ENCODE measurements at places on chromosomes 4 and X.

- no peak for DNase-seq
Measured at GRCh38 chr4:34220601-34221000, 2023.7 kb downstream of the ARAP2 start.

DNA sequence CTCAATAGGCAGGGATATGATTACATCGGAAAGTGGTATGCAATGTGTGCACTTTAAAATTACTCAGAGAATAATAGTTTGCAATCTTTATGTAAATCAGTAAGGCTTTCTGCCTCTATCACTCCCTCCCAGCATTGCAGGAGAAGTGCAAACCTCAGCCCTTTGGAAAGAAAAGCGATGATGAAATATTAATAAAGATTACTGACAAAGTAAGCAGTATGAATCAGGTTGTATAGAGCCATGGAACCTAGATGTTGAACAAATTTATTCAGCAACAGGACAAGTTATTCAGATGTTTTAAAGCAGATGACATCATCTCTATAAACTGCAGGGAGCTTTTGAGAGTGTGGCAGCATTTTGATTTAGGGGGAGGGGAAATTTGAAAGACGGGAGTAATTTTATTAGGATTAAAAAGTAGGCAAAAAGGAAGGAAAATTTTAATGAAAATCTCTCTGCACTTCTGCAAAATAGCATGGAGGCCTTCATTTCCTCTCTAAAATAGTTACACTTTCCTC lies 631.7 kb upstream of the GRIA3 start:
- no peak for DNase-seq

- DNase-seq, result no peak
Measured at GRCh38 chr4:119638359-119638758, 9.8 kb upstream of the PDE5A start.

GRCh38 chr4:8044699-8045098 lies 105.0 kb upstream of the AFAP1 start:
- peak; percentile 58 for DNase-seq

- DNase-seq, result peak; percentile 56
Measured at GRCh38 chr4:168832763-168833575, 177.1 kb downstream of the CBR4 start.

GRCh38 chr4:40372651-40373050 lies 37.5 kb downstream of the CHRNA9 start:
- DNase-seq, result no peak

DNA sequence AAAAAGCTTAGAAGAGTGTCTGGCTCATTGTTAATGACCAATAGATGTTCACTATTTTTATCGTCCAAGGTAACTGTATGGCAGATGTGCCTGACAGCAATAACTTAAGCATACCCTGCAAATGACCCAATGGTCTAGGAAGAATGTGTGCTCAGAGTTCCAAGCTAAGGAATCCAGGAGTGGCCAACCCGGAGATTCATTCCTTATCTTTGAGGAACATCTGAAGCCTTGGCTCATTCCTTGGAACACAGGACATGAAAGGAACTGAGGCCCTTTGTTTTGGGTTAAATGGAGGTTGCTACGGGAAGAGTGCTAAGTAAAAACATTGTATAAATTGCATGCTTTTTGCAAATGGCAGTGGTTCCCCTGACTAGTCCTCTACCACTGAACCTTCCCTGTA lies 38.9 kb upstream of the EFNB1 start:
- DNase-seq, result no peak

DNA sequence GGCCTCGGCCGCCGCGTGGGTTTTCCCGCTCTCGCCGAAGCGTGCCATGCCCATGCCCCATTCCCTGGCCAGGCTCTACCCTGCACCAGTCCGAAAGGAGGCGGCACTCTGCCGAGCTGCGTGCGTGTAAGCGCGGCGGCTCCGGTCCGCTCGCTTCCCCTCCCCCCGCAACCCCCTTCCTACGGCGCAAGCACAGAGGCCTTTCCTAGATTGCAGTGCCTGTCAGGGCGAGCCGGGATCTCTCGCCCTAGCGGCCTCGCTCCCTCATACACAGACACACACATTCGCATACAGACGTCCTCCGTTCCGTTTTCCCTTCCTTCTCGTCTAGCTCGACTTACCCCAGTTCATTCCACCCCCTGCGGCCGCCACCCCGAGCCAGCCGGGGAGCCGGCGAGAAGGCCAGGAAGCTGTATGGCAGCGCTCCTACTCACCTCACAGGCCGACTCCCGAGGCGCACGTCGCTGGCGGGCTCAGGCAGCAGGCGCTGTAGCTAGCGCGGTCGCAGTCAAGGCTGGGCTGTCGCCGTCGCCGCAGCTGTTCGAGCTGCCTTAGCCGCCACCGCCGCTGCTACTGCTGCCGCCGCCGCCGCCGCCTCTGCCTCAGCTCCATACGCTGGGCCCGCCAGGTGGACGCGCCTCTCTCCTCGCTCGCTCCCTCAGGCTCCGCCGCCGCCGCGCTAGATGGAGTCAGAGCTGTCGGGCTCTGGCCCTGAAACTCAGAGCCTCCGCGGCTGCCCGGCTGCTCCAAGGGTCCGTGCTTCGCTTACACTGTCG lies 615 bp downstream of the NEXMIF start:
- peak; percentile 47 for DNase-seq

- DNase-seq, result no peak
Measured at GRCh38 chr4:24516926-24517325, 67.4 kb downstream of the DHX15 start.

GRCh38 chr4:30716158-30716557 lies 4.0 kb upstream of the PCDH7 start:
- DNase-seq, result no peak

DNA sequence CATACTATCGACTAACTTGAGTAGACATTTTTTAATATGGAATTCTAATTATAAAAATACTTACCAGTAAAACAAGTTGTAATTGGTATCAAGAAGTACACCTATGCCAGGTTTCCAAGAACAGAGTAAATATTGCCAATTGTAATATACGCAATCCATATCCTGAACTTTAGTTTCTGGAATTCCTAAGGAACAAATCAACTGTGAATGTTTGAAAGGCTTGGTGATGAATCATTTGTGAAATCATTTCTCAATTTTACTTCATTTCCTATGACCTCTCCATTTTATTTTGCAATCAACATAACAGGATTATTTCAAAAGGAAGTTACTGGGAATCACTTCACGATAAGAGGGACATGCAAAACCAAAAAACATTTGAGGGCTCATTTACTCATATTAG lies 3.7 kb downstream of the IL13RA2 start:
- DNase-seq, result no peak

DNA sequence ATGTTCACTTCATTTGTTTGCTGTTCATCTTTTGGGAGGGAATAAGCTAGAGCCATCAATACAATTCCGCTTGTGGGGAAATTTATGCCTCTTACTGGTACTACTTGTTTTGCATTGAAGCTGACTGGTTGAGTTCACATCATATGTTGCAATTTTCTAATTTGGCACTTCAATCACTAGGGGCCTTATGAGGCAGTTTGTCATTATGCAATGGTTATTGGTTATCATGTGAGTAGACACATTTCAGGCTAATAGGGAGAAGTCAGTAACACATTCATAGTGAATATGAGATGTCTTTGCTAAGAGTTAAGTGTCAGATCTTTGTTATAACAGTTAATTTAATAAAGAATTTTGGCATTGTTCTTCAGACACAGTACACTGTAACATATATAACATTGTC lies 5.0 kb downstream of the RPL36A start:
- no peak for DNase-seq

DNA sequence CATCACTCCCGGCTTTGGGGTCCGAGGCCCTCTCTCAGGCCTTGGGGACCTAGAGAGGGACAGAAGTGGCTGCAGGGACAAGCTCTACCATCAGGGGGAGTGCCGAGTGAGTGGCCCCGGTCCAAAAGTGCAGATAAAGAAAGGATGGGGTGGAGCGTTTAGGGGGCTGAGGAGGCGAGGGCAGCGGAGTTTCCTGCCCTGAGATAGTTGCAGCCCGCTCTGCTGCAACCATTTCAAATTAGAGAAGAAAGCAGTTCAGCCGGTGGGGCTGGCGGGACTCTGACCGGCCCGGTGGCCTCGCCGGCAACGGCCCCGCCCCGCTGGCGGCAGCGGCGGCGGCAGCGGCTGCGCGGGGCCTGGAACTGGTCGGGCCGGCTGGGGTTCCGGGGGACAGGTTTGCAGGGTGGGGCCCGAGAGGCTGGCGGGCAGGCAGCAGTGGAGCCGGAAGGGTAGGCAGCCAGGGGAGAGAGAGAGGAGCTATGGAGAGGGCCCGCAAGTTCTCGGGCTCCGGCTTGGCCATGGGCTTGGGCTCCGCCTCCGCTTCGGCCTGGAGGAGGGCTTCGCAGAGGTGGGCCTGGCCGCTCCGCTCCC lies 7.6 kb downstream of the DLG3 start:
- DNase-seq, result no peak
